Lower leg skin (tissue), 4 donors: ENCODE measurements at places on chromosomes 7 and 10. TPM values are rescaled to one million over a fixed set of nuclear protein-coding genes. Genes with fewer than 3 reads are reported as not detected.

Gene CASTOR2
- 19.7 TPM for total RNA-seq

GRCh38 chr10:9579110-9579705 is 1438.5 kb upstream of the CELF2 start:
- DNase-seq = no peak

DNA sequence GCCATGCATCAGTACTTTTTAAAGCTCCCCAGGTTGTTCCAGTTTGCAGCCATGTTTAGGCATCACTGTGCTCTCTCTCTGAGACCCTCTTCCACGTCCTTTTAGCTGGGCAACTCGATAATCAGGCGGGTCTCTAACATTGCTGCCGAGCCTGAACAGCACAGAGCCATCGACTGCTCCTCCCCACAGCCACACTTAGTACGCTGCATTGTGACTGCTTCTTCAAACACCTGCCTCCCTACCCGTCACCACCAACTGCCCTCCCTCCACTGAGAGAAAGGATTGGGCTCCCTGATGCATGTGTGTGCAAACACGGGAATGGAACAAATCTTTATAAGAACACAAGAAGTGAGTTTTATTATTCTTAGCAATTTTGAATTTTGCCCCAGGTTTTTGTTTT is 11.4 kb upstream of the TACR2 start:
- peak; percentile 45 for DNase-seq

- no peak for DNase-seq
Observed at GRCh38 chr10:60662917-60663614, 115.2 kb upstream of the CDK1 start.

DNA sequence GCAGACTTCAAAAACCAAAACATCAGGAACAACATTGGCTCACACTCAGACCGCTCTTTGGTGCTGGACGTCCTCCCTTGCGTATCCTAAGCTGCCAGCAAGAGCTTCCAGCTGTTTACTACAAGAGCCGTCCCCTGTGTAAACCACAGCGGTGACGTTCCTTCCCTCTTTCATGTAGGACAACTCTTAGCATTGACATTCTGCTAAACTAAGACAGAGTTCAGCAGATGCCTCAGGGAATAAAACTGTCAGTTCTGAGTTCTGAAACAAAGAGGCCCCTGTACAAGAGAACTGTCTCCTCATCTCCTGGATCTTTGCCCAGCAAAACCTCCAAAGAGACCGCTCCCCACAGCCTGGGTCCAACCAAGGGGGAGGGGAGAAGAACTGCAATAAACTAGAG is 57.8 kb upstream of the OPALIN start:
- no peak for DNase-seq

- DNase-seq = no peak
Observed at GRCh38 chr10:120115959-120116358, 223.4 kb downstream of the SEC23IP start.

DNA sequence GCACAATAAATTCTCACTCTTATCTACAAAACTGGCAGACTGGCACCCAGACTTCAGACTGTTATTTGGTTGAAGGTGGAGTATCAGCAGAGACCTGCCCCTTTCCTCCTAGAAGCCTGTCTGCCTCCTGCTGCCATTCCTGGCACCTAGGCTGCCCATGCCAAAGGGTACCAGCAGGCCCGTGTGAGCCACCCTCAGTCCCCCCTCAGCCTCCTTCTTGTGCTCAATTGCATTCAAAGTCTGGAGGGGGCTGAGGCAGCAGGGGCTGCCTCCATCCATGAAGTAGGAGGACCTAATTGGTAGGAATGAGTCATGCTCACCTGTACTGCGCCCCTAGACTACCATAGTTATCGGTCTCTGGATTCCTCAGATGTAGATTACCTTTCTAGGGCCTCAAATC is 440.9 kb upstream of the GRM3 start:
- no peak for DNase-seq
